ENCODE measurements at places on chromosomes 4 and X.
A peak's percentile ranks its signal among the peaks of the same experiment; 100 is the strongest.

GRCh38 chr4:139978692-139979091 lies 175.3 kb downstream of the MAML3 start:
- DNase-seq, result no peak

DNA sequence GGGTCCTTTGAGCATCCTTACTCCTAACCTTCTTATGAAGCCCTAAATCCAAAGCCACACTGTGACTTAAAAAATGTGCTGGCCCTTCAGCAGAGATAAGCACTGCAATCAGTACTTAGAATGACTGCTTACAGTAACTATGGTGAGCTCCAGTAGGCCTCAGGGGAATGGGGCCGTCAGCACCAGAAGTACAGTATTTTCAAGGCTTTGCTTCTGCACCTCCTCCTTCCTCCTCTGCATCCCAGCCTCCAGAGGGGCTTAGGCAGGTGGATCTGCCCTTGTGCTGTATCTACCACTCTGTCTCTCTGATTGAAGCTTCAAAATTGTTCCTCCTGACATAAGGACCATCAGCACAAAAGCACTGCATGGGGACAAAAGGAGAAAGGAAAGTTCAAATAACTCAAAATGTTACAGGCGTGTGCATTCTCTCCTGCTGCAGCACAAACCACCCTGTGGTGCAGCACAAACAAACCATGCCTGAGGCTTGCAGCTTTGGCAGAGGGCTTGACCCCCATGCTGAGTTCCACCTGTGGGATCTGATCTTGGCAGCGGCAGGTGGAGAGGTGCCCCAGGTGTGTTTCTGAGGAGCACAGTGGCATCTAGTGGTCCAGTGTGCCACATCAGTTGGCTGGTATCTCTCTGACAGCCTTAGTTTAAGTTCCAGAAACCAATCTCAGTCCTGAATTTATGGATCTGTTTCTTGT lies 164.7 kb downstream of the SOWAHB start:
- DNase-seq, result peak; percentile 56

DNA sequence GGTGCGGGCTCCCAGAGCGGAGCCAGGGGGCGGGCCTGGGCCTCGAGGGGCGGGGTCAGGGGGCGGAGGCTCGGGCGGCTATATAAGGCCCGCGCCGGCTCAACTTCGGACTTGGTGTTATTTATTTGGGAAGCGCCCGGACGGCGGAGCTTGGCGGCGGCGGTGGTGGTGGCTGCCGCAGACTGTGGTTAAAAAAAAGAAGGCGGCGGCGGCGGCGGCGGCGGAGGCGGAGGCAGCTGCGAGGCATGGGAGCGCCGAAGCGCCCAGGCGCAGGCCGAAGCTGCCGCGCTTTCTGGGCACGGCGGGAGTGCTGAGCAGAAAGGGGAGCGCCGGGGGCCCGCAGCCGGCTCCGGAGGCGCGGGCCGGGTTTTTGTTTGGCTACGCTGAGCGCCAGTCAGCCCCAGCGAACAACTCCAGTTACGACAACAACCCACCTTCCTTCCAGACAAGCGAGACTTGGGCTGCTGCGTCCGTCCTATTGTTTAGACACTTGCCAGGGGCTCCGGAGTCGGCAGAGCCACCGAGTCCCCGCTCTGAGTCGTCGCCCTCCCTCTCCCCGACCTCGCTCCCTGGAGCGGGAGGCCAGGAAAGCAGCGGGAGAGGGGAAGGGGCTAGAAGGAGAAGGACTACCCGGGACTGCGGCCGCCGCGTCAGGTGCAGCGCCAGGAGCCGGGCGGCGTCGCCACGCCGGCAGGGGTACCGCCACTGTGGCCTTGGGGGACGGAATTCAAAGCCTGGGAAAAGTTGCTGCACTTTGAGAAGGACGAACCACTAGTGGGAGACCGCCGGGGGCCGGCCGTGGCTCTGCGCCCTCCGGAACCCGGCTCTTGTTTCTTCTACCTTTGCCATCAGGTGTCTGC lies at the start of gene SLIT2:
Gene SLIT2, plus strand, starts transcription at position 110 of the 860 bp plus-strand sequence. CDS start 1,911 bp downstream, outside the sequence.
- peak; percentile 97 for DNase-seq

DNA sequence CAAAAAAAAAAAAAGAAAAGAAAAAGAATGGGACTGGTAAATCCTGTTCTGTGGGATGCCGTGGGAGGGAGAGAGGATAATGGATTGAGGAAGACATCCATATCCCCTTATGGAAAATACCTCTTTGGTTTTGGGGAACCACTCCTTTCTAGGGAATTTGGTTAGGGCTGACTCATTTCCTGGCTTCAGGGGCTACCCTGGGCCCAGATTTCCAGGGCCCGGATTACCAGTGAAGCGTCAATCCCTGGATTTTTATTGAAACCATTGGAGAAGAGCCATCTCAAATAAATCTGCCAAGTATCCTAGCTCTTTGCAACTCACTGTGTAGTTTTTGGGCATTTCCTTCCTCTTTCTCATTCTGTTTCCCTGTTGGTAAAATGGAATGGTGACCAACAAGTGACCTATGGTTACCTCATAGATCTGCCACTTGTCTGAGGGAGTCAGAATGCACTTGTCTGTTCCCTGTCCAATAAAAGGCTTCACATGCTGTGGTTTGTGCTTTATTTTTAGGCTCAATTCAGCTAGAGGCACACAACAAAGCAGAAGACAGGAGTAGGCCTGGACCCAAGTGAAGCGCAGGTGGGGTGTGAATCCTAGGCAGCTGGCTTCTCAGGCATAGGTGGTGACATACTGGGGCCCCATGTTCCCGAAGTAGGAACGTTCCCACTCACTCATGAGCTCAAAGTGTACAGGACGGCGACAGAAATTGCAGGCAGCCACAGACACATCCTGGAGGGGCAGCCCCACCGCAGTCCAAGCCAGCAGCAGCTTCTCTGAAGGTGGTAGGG lies 8.6 kb downstream of the APEX2 start:
- no peak for DNase-seq

- DNase-seq, result no peak
Observed at GRCh38 chr4:167906851-167907250, 185.5 kb upstream of the ANXA10 start.

DNA sequence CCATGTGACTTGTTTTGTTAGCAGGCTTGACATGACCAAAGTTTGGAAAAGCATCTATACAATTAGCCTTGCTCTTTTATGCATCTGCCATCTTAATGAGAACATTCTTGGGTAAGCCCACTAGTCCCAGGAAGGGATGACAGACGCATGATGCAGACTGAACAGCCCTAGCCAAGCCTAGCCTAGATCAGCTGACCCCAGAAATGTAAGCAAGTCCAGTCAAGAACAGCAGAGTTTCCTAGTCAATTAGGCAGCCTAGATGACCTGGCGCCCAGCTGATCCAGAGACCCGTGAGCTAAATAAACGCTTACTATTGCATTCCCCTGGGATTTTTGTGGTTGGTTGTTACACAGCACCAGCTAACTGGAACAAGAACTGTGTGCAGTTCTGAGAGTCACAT lies 457.9 kb downstream of the BCOR start:
- DNase-seq, result no peak

DNA sequence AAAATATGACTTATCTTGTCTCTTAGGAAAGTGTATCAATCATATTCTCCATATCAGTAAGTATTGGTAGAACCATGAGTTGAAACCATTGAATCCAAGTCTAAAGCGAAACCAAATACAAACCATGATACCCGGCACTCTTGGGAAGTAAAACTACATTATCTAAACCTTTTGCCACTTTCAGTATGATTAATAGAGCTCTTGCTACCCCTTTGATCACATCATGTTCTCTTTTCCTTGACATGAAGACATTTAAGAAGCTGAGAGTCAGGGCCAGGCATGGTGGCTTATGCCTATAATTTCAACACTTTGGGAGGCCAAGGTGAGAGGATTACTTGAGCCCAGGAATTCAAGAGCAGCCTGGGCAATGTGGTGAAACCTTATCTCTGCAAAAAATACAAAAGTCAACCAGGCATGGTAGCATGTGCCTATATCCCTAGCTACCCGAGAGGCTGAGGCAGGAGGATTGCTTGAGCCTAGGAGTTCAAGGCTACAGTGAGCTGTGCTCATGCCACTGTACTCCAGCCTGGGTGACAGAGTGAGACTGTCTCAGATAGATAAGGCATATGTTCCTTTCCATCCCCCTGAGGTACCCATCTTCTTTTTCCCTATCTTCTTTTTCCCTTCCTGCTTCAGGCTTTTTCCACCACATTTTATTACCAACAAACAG lies 45.4 kb downstream of the CEP135 start:
- no peak for DNase-seq

DNA sequence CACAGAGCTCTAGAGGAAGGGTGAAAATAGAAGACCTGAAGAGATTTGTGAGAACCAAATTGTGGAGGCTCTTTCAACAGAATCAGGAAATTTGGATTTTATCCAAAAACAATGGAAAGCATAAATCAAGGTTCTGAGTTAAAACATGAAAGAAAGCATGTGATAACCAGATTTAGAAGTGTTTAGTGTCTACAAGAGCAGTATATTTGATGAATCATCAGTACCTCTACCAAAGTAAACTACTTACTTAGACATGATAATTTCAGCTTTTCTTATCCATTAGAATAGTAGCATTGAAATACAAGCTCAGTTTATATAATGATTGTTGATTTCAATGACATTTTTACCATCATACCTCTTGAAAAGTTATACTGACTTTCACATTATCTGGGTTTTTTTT lies 25.9 kb upstream of the INTU start:
- DNase-seq, result no peak

DNA sequence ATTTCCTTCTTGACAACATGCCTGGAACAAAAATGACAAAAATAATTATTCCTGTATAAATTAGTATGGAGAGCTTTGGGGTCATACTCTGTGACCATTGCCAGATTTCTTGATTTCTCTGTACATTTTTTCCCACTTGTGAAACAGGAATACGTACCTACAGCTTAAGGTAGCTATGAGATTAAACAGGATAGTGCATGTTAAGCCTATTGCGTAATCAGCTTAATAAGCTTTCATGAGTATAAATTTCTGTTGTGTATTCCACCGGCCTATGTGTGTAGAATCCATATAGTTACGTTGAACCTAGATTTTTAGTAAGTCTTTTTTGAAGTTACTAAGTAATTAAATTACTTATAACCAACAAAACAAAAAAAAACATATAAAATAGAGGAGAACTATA lies 334.9 kb downstream of the DCTD start:
- no peak for DNase-seq

GRCh38 chrX:69361311-69361845 lies 142.7 kb upstream of the NALF2 start:
- no peak for DNase-seq

DNA sequence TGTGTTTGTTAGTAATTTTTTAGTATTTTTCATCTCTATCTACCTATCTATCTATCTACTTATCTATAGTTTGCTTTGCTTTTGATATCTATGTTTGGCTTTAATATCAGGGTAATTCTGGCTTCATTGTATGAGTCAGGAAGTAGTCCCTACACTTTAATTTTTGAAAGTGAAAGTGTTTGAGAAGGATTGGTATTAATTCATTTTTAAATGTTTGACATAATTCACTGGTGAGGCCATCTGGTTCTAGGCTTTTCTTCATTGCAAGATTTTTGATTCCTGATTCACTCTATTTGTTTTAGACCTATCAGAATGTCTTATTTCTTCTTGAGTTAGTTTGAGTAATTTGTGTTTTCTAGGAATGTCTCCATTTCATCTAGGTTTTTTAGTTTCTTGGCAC lies 20.2 kb upstream of the TCP11X2 start:
- no peak for DNase-seq

- peak; percentile 63 for DNase-seq
Observed at GRCh38 chr4:109332926-109333464, 30.5 kb upstream of the COL25A1 start.

DNA sequence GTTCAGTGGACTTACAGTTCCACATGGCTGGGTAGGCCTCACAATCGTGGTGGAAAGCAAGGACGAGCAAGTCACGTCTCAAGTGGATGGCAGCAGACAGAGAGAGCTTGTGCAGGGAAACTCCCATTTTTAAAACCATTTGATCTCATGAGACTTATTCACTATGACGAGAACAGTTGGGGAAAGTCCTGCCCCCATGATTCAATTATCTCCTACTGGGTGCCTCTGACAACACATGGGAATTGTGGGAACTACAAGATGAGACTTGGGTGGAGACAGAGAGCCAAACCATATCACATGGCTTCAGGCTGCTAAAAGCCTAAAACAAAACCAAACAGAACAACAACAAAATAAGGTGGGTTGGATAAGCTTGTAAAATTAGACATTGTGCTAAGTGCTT lies 194.4 kb upstream of the CPEB2 start:
- DNase-seq, result no peak

GRCh38 chrX:134718966-134719317 lies 60.7 kb upstream of the PLAC1 start:
- no peak for DNase-seq

Data from iPS-NIHi11 (cell line).